Lower lobe of right lung (tissue), 2 donors: ENCODE measurements at places on chromosomes 16 and 17.

- no peak for DNase-seq
Observed at GRCh38 chr16:11250091-11250785, 5.8 kb downstream of the SOCS1 start.

GRCh38 chr16:57242650-57243049 is 2.4 kb upstream of the ARL2BP start:
- no peak for DNase-seq

GRCh38 chr17:74282587-74283370 is 8.7 kb downstream of the DNAI2 start:
- no peak for DNase-seq

GRCh38 chr17:58427807-58428206 is 10.5 kb upstream of the RNF43 start:
- no peak for DNase-seq

- DNase-seq: no peak
Observed at GRCh38 chr16:65767125-65767524, 599.4 kb upstream of the CDH5 start.

- DNase-seq: no peak
Observed at GRCh38 chr16:69494991-69495392, 70.6 kb downstream of the CYB5B start.

GRCh38 chr16:55901566-55902217 is 26.5 kb upstream of the CES5A start:
- DNase-seq: no peak

DNA sequence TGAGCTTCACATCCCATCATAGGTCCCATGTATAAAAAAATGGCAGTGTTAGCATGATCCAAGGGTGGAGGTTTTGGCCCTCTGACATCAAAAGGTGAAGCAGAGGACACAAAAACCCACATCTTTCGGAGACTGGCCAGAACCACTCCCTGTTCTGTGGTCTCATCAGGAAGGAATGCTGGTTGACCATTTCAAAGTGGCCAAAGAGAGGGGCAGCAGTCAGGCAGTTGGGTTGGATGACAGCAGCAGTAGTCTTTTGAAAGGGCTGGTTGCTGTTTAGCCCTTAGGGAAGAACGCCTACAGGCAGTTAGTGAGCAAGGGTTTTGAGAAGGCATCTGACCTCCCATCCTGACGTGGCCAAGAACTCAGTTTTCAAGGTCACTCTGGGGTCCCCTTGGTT is 40.5 kb downstream of the LCMT1 start:
- DNase-seq: no peak
